LNCaP clone FGC (cell line): ENCODE measurements at places on chromosomes 7 and 10.
A peak's percentile ranks its signal among the peaks of the same experiment; 100 is the strongest.

DNA sequence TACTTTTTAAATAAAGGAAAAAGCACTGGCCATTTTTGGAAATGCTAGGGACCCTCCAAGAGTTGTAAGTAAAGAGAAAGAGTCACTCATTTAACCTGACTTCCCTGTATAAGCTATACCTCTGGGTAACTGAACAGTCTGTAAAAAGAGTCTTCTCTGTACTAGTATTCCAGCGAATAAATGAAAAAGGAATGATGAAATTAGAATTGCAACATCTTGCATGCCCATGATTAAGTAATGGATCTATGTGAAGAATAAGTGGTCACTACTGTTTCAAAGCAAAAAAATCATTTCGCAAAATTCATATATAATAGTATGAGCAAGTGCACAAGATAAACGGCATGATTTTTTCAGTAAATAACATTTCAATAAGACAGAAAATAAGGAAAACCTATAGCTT is 116.8 kb downstream of the ZFAND4 start:
- DNase-seq: no peak

GRCh38 chr7:140903741-140904480 is 20.8 kb downstream of the BRAF start:
- DNase-seq: no peak

- no peak for DNase-seq
These were observed 33.5 kb downstream of the PROSER2 start for GRCh38 chr10:11856678-11857077.

- DNase-seq: no peak
These were observed 508.8 kb downstream of the TYW1 start for GRCh38 chr7:67505449-67505848.

GRCh38 chr7:75619636-75620035 is 119.1 kb downstream of the HIP1 start:
- no peak for DNase-seq

GRCh38 chr7:151806952-151807775 is 69.8 kb downstream of the PRKAG2 start:
- DNase-seq: no peak

- no peak for DNase-seq
These were observed 127.9 kb downstream of the PPP1R9A start for GRCh38 chr7:95035295-95035694.

GRCh38 chr7:16136896-16137295 is 284.4 kb downstream of the CRPPA start:
- no peak for DNase-seq

DNA sequence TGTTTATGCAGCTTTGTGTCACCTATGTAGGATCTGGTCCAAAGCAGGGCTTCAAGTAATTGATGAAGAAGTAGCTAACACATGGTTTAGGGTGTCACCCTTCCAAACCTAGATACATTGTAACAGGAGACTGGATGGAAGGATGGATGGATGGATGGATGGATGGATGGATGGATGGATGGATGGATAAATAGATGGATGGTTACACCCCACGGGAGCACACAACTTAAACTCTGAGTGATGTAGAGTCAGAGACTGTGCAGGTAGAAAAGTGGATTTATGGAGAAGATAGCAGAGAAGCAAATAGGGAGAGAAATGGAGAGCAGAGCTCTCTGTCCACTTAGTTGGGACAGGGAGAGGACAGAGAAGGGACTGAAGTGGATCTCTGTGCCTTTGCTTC is 78.4 kb downstream of the NHLRC2 start:
- DNase-seq: no peak

GRCh38 chr7:37069336-37069735 is 345.0 kb upstream of the AOAH start:
- DNase-seq: no peak

GRCh38 chr10:46091828-46092523 is 45.9 kb upstream of the MSMB start:
- DNase-seq: no peak

GRCh38 chr10:93180482-93180931 is 106.8 kb downstream of the CYP26A1 start:
- no peak for DNase-seq

- DNase-seq: no peak
These were observed 227.7 kb downstream of the FANK1 start for GRCh38 chr10:126124046-126124445.

GRCh38 chr7:158077934-158078910 is 509.4 kb downstream of the PTPRN2 start:
- no peak for DNase-seq

GRCh38 chr7:157538321-157538720 is 201.5 kb downstream of the DNAJB6 start:
- DNase-seq: no peak

GRCh38 chr10:128645486-128645885 is 519.3 kb upstream of the MKI67 start:
- DNase-seq: no peak

- peak; percentile 11 for DNase-seq
These were observed 26.5 kb upstream of the TMEM248 start for GRCh38 chr7:66894463-66895080.

DNA sequence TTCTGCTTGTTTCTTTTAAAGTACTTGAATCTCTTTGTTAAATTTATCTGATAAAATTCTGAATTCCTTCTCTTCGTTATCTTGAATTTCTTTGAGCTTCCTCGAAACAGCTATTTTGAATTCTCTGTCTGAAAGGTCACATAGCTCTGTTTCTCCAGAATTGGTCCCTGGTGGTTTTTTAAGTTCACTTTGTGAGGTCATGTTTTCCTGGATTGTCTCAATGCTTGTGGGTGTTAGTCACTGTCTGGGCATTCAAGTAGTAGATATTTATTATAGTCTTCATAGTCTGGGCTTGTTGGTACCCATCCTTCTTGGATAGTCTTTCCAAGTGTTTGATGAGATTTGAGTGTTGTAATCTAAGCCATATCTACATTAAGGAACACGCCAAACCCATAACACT is 1060.6 kb downstream of the LRMDA start:
- no peak for DNase-seq

DNA sequence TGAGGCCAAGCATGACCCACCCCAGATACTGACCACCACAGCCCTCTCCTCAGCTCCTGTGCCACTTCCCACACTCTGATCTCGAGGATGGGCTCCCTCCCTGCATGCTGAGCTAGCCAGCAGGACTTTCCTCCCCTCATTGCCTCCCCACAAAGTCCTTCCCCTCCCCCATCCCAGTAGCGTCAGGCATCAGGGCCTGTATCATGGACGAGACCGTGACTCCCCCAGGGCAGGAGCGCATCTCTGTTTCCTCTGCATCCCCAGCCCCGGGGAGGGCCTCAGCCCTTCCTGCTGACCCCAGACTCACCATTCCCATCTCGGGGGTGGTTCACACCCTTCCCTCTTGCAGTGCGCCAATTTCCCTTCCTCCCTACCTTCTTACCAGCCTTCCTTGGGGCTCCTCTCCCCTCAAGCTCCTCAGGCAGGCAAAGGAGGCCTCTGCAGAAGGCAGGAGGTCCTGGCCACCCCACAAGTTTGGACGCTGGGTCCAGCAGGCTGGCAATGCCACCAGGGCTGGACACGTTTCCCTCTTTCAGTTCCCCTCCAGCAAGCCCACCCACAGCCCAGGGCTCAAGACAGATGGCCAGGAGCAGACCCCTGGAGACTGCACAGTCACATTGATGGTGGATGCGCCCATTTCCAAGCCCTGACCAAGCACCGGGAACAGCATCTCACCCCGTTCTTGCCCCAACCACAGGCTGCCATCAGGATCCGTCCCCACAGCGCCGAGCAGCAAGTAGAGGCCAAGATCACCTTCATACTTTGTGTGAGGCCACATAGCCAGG is 36.5 kb downstream of the GRID1 start:
- no peak for DNase-seq
